ENCODE measurements at places on chromosomes 6 and 20. TPM values are rescaled to one million over a fixed set of nuclear protein-coding genes. Genes with fewer than 3 reads are reported as not detected.

Gene SPATA25
- total RNA-seq: not detected

Gene HCRTR2
- not detected for total RNA-seq

Gene PI3
- total RNA-seq: not detected

Gene CCM2L
- total RNA-seq: not detected

Gene TULP4
- 9.9 TPM for total RNA-seq

Gene RAET1E
- under 0.01 TPM for total RNA-seq

Gene GSTA3
- not detected for total RNA-seq

Gene GTSF1L
- not detected for total RNA-seq

Gene IFT52
- total RNA-seq: 31.0 TPM

Gene CLPSL2
- not detected for total RNA-seq

Gene ENPP4
- not detected for total RNA-seq

Gene HECA
- total RNA-seq: 11.7 TPM

Gene ANKRD66
- not detected for total RNA-seq

Gene TPBG
- total RNA-seq: 83.3 TPM

Gene IRAK1BP1
- total RNA-seq: 3.2 TPM

Gene MAP7
- 0.29 TPM for total RNA-seq

Gene SUMO4
- not detected for total RNA-seq

Gene SNX14
- 94.6 TPM for total RNA-seq

All from myometrial cell (primary cell).